ENCODE measurements at places on chromosomes 1 and 21.

GRCh38 chr1:89871768-89872473 is 51.1 kb downstream of the LRRC8D start:
- no peak for DNase-seq

DNA sequence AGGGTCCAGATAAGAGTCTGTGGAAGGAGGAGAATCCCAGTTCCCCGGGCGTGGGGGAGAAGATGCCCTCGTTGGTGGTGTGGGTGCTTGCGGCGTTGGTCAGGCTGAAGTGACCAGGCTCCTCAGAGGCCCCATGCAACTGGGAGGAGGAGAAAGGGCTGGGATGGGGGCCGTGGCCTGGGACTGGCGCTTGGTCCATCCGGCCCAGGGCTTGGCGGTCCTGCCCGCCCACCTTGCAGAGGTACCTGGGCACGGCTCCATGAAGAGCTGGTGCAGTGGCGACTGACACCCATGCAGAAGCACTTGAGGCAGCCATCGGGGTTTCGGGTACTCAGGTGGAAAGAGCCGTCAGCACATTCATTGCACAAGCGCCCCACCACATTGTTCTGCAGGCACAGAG is 60.8 kb downstream of the HSPG2 start:
- no peak for DNase-seq

- no peak for DNase-seq
These were observed 91.2 kb upstream of the NGF start for GRCh38 chr1:115429241-115429640.

DNA sequence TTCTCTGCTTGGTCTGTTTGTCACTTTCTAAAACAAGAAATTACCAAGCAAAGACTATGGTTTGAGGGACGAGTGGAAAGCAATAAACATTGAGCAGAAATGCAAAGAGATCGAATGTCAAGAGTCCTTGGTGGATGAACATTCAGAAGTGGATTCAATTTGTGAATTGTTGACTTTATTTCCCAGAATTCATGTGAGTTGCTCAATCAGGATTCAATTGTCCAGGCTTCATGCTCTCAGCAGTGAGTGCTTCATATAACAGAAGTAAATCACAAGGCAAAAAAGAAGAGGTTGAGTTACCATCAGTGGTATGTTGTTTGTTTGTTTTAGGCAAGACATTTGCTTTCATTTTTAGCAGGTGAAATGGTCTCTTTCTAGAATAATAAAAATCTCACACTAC is 31.9 kb downstream of the NGF start:
- DNase-seq: peak; percentile 15

DNA sequence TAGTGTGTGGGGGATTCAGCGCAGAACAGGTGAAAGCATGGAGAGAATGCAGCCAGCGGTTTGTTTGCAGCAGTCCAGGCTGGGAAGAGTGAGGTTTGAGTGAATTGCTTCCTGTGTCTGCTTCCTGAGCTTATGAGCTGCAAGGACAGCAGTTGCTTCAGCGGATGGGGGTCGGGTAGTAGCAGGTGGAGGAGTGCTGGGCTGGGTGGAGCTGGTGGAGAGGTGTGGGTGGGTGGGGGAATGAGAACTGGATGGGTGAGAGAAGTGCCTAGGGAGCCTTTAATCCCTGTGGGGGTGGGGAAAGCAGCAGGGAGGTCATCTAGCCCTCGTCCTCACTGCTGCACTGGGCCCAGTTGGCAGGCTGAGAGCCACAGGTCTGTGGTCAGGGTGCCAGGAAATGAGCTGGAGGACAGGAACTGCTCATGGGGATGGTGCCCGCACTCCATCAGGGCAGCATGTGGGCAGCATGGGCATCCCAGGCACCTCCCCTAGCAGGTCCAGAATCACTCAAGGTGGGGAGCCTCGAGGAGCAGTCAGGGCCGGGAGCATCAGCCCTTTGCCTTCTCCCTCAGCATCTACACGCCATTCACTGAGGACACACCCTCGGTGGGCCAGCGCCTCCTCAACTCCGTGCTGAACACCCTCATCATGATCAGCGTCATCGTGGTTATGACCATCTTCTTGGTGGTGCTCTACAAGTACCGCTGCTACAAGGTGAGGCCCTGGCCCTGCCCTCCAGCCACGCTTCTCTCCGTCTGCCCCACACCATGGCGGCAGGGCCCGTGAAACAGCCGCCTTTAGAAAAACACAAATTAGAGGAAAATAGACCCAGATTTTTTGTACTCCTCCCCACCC is 14.8 kb downstream of the PSEN2 start:
- no peak for DNase-seq

- DNase-seq: no peak
These were observed 324.6 kb downstream of the SPATA17 start for GRCh38 chr1:217955723-217956122.

DNA sequence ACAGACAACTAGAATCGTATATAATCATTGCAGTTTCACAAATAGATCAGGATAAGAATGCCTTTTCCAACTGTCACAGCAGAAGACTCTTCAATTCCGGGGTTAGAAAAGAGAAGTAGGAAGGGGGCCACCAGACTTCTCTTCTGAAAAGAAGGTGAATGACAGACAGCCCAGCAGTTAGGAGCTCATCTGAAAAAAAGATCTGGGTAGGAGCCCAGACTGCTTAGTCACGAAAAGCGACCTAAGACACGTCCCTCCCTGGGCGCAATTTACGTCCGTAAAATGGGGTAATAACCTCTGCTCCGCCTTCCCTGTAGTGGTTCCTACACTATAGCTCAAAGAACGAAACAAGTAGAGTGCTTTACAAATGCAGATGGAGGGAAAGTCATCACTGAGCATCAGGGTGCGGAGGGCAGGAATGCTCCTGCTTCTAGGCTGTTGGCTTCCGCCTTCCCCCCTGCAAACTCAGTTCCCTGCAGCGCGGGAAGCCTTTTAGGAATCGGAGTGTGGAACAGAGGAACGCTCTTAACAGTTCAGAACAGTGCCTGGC is 582 bp downstream of the ORC1 start:
- peak; percentile 31 for DNase-seq

DNA sequence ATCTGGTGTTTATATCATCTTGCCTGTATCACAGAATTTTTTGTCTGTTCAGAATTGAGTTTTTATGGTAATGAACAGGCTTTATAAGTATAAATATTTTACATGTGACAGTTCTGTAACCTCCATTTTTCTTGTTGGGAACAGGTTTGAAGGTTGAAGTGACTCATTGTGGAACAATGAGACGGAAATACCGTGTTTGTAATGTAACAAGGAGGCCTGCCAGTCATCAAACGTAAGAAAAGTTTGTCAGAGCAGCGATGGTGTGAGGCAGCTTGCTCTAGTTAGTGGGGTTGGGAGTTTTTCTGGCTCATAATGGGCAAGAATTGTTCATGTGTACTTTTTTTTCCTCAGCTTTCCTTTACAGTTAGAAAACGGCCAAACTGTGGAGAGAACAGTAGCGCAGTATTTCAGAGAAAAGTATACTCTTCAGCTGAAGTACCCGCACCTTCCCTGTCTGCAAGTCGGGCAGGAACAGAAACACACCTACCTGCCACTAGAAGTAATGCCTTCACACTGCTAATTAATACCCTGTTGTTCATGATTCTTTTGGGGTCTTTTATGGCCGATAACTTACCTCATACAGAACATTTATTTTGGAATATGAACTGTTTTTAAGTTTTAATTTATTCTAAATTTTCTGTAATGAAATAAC is 75.2 kb upstream of the TEKT2 start:
- no peak for DNase-seq
